ENCODE measurements at places on chromosomes 7 and 10. TPM values are rescaled to one million over a fixed set of nuclear protein-coding genes. Genes with fewer than 3 reads are reported as not detected.

PILRA gene
- 5.3 TPM for total RNA-seq

DNA sequence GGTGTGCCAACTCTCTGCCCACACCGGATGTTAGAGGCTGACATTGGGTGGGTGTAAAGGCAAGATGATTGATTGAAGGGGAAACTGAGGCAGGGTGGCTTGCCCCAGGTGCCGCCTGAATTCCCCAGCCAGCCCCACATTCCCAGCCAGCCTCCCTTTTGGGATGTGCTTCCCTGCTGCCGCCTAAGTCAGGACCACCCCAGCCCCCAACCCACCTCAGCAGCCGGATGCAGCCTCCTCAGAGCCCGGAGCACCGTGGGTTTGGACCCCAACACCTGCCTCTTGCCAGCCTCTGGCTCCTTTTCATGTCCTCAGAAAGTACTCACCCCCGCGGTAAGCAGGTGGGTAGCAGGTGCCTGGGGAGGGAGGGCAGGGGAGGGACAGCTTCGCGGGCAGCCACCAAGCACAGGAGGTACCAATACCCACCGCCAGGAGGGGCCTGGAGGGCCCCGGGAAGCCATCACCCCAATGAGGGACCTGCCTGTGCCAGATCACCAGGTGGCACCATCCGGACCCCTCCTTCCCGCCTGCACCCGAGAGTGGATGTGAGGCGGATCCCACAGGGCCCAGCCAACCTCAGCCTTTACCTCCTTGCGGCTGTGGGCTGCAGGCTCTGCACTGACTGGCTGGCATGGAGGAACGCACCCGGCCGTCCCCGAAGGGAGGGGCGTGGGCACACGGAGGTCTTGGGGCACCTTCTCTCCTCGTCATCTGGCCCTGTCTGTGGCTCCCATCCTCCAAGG is 60.5 kb downstream of the PWWP2B start:
- H3K4me3 ChIP-seq, result no peak overlapping the region
- H3K27ac ChIP-seq, result no peak overlapping the region
- H3K27me3 ChIP-seq, result no peaks in the 10 kb centered on the region
- peaks cover 20% of the 10 kb centered on the region for H3K4me1 ChIP-seq

DNA sequence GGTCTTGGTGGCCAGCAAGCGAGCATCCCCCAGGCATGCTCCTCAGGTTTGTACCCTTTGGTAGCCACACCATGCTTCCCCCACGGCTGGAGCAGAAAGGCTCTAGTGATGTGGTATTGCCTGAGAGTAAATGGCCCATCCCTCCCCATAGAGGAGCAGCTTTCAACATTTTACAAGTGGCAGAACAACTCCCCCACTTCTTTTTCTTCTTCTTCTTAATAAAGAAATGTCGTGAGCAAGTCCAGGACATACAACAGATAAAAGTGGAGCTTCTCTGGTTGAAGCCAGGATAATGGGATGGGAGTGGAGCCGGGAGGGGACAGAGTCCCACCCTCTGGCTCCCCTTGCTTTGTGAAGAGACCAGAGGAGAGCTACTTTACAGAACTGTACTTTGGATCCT is 131.5 kb downstream of the ANLN start:
- no peaks in the 10 kb centered on the region for H3K27me3 ChIP-seq
- no peak overlapping the region for H3K4me3 ChIP-seq
- DNase-seq, result no peak
- H3K27ac ChIP-seq, result no peak overlapping the region
- no peaks in the 10 kb centered on the region for H3K4me1 ChIP-seq

DNA sequence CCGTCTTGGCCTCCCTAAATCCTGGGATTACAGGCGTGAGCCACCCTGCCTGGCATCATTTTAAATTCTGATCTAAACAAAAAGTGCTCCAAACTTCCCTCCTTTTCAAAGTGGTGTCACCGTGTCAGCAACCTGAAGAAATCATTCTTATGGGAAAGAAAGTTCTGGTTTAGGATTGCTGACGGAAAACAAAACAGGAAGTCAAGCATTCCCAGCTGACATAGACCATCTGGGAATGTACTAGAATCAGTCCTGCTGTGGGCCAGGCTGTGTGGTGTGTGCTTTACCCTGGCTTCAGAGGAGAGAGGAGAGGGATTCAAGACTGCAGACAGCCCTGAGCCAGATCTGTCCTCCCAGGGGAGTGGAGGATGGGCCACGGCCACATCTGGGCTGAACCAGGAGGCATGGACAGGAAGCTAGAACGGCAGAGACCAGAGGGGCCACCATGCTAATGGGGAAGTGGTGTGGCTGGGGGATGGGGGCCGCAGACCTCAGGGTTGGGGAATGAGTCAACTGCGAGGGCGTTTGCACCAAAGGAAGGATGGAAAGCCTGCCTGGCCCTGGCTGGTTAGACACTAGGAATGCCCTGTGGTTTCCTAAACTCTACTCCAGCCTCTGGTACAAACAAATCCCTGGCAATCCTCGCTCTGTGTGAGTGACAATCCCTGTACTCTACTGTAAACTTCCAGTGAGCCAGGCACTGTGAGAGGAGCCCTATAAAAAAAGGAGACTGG is 16.7 kb upstream of the CLIP2 start:
- H3K36me3 ChIP-seq, result no peaks in the 10 kb centered on the region
- no peaks in the 10 kb centered on the region for H3K27me3 ChIP-seq
- no peak overlapping the region for H3K27ac ChIP-seq

DNA sequence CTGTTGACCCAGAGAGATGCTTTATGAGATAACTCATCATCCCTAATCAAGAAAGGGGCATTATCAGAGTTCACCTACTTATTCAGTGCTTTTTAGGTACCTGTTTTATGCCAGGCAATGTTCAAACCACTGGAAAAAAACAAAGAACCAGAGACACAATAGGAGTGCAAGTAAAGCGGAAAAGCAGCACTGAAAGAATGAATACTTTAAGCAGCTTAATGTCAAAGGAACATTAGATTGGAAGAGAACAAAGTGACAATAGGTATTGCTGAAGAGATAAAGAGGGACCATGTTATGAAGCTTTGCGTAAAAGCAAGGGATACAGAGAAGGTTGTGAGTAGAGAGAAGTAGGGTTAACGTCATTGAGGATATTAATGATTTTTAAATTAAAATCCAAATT is 11.3 kb downstream of the DGKB start:
- no peaks in the 10 kb centered on the region for H3K27me3 ChIP-seq
- H3K36me3 ChIP-seq, result no peaks in the 10 kb centered on the region
- H3K4me1 ChIP-seq, result no peaks in the 10 kb centered on the region
- no peak for DNase-seq
- no peak overlapping the region for H3K27ac ChIP-seq

Data from CD4-positive, alpha-beta T cell (primary cell).